Kidney epithelial cell (primary cell): ENCODE measurements at places on chromosomes 4 and X. TPM values are rescaled to one million over a fixed set of nuclear protein-coding genes. Genes with fewer than 3 reads are reported as not detected.

Gene MAGEE2
- total RNA-seq = 0.17 TPM in 1 of 2 replicates, not detected in the other

Gene SASH3
- not detected in 2 replicates for total RNA-seq

Gene NDNF
- 0.08 and 0.21 TPM in 2 replicates for total RNA-seq

Gene BMP3
- total RNA-seq = 0.14 and 0.33 TPM in 2 replicates

Gene SH3RF1
- total RNA-seq = 25.6 and 30.5 TPM in 2 replicates

Gene GAGE2A
- not detected in 2 replicates for total RNA-seq

Gene OTC
- total RNA-seq = not detected in 2 replicates

Gene SGMS2
- total RNA-seq = 37.0 and 64.3 TPM in 2 replicates

Gene PIR
- total RNA-seq = 1.4 and 4.9 TPM in 2 replicates

Gene TAF7L
- 0.27 and 0.33 TPM in 2 replicates for total RNA-seq

Gene PRSS12
- 1.6 and 2.3 TPM in 2 replicates for total RNA-seq
